B cell (primary cell): ENCODE measurements at places on chromosomes 7 and 10. TPM values are rescaled to one million over a fixed set of nuclear protein-coding genes. Genes with fewer than 3 reads are reported as not detected.

DNA sequence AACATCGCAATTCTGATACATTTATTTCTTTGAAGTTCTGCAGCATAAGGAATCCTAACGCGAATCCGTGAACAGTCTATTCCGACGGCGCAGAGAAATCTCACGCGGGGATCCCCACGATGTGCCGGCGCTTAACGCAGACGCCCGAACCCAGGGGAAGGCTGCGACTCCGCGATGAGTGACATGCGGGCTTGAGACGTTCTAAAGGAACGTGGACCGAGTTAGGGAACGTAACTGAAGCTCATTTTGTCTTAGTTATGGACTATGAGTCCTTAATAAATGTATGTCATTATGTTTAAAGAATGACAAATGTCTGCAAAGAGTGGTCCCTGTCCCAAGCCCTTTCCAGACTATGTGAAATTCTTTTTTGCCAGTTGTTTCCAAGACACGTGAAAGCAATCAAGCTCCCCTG lies 995 bp upstream of the PARD3 start:
- DNase-seq, result no peak
- no peak overlapping the region for H3K4me3 ChIP-seq
- H3K27me3 ChIP-seq, result peaks cover 10% of the 10 kb centered on the region
- H3K27ac ChIP-seq, result no peak overlapping the region
- H3K36me3 ChIP-seq, result no peaks in the 10 kb centered on the region

- no peak overlapping the region for H3K4me3 ChIP-seq
- no peaks in the 10 kb centered on the region for H3K4me1 ChIP-seq
- no peak for DNase-seq
- H3K27me3 ChIP-seq, result no peaks in the 10 kb centered on the region
- H3K27ac ChIP-seq, result no peak overlapping the region
Observed at GRCh38 chr10:125455431-125455830, 227.5 kb downstream of the TEX36 start.

CRTAC1 gene
- total RNA-seq, result not detected in 2 replicates

DNA sequence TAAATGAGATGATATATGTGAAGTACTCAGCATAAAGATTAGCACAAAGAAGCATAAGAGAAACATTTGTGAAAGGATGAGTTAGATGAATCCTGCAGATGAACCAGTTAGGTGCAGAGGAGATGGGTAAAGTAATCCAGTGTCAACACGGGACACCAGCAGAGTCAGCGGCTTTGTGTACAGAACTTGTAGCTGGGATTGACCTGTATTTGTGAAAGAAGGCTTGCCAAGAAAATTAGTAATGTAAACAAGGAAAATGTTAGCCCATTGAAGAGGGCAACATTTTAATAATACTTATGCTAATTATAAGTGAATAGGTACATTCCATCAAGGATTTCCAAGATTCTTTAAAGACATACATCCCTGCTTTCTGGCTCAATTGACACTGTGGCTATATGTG lies 255.7 kb downstream of the PTEN start:
- H3K4me3 ChIP-seq, result no peak overlapping the region
- H3K27ac ChIP-seq, result no peak overlapping the region

GRCh38 chr7:27191833-27192545 lies 7.0 kb upstream of the HOXA11 start:
- DNase-seq, result peak; percentile 37
- H3K27ac ChIP-seq, result no peak overlapping the region
- H3K36me3 ChIP-seq, result no peaks in the 10 kb centered on the region
- peaks cover 65% of the 10 kb centered on the region for H3K4me1 ChIP-seq

GRCh38 chr7:124071843-124072242 lies 39.0 kb upstream of the TMEM229A start:
- H3K27me3 ChIP-seq, result no peaks in the 10 kb centered on the region
- DNase-seq, result no peak
- no peak overlapping the region for H3K27ac ChIP-seq
- no peaks in the 10 kb centered on the region for H3K36me3 ChIP-seq
- no peak overlapping the region for H3K4me3 ChIP-seq
- H3K4me1 ChIP-seq, result no peaks in the 10 kb centered on the region

SPDYE9 gene
- total RNA-seq, result not detected in 2 replicates

ANKRD26 gene
- total RNA-seq, result 10.5 and 13.5 TPM in 2 replicates

VENTX gene
- total RNA-seq, result not detected in 2 replicates

DNA sequence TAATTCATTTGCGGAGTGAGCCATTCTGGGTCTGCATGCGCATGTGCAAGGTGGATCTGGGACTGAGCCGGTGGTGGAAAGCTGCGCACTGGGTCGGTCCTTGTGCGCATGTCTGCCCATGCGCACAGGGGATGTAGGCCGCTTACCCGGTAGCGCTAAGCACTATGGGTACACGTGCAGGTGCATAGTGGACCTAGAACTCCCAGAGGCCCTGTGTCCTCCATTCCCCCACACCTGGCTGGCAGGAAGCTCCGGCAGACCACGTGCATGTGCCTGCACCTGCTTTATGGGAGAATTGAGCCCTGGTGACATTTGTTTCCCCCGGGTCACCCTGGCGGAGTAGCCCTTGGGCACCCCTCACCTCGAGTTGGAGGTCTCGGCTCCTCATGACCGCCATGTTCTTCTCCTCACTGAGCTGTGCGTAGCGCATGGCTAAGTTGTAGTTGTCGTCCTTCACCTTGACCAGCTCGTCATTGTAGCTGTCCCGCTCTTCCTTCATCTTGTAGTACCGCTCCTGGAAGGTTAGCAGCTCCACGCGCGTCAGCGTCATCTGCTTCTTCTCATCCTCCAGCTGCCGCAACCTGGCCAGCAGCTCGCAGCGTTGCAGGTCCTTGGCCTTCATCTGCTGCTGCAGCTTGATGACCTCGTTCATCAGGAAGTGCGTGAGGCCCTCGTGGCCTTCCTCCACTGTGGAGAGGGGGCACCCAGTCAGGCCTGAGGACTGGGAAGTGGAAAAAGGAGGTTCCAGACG lies 99.6 kb downstream of the CARD11 start:
- no peak for DNase-seq
- no peak overlapping the region for H3K27ac ChIP-seq
- H3K4me1 ChIP-seq, result peaks cover 6% of the 10 kb centered on the region
- H3K36me3 ChIP-seq, result peaks cover 85% of the 10 kb centered on the region
- no peak overlapping the region for H3K4me3 ChIP-seq

DNA sequence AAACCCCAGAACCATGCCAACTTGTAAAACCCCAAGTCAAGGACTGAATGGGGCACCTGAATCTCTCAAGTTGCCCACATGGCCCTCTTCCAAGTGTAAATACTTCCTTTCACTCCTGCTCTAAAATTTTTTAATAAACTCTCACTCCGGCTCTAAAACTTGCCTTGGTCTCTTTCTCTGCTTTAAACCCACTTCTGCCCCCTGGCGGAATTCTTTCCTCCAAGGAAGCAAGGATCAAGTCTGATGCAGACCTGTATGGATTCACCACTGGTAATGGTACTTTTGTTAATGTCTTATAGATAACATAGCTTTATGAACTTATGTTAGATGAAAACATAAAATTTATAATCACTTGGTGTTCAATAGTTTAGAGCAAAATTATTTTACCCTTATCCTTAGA lies 33.8 kb downstream of the SLC16A9 start:
- no peak for DNase-seq
- no peak overlapping the region for H3K27ac ChIP-seq
- no peaks in the 10 kb centered on the region for H3K36me3 ChIP-seq
- peaks cover 35% of the 10 kb centered on the region for H3K4me1 ChIP-seq

GIMAP5 gene
- total RNA-seq, result 0.10 and 0.27 TPM in 2 replicates

ZP3 gene
- total RNA-seq, result 0.64 and 2.1 TPM in 2 replicates

DNA sequence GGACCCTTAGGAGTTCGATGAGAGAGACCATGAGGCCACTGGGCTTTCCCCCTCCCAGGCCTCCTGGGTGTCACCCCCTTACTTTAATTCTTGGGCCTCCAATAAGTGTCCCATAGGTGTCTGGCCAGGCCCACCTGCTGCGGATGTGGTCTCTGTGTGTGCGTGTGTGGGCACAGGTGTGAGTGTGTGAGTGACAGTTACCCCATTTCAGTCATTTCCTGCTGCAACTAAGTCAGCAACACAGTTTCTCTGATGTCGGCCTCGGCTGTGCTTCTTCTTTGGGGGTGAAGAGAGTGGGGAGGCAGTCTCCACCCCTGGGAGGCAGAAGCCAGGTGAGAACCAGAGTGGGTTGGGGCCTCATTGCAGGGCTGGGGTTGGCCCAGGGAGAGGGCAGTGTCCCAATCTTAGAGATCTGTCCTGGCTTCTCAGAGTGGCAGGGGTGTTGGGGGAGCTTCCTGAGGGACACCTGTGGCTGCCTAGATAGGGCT lies 1.5 kb downstream of the PVRIG start:
- peak overlapping the region; percentile 97 for H3K27ac ChIP-seq
- peaks cover 11% of the 10 kb centered on the region for H3K36me3 ChIP-seq
- H3K4me3 ChIP-seq, result peak overlapping the region; percentile 63
- DNase-seq, result peak; percentile 84
- no peaks in the 10 kb centered on the region for H3K27me3 ChIP-seq

DNA sequence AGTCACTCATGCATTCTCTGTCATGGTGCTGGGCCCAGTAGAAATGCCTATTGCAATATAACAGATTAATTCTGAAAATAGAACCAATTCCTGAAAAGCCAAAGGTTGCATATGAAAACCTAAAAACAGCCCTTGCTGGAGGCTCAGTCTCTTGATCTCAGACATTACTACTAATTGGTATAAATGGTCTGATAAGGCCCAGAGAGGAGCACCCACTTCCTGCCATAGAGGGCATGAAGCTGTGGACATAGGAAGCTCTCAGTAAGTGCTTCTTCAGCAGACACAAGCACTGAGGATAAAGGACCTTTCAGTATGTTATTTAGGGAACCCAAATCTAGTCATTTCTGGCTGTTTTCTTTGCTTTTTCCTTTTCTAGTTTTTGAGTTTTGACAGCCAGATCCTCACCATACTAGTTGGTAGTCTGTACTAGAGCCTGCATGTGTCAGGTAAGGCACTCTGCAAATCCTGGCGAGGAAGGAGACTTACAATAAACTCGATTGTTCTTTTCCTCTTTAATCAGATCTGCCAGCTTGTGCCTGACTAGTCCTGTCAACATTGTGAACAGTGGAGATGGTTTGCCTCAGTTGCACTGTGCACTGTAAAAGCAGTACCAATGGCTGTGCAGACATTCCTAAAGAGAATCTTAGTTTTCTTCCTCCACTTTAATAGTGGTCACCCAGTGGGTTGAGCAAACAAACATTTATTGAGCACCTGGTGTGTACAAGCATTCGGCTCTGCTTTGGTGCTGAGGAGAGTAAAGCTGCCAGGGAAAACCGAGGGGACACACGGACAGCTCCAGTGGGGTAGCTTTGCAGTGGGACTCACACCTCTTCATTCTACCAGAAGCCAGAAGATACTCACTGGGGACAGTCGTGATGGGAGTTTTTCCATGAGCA lies 140.9 kb downstream of the CHN2 start:
- no peak overlapping the region for H3K27ac ChIP-seq
- H3K36me3 ChIP-seq, result no peaks in the 10 kb centered on the region
- no peaks in the 10 kb centered on the region for H3K27me3 ChIP-seq

DNA sequence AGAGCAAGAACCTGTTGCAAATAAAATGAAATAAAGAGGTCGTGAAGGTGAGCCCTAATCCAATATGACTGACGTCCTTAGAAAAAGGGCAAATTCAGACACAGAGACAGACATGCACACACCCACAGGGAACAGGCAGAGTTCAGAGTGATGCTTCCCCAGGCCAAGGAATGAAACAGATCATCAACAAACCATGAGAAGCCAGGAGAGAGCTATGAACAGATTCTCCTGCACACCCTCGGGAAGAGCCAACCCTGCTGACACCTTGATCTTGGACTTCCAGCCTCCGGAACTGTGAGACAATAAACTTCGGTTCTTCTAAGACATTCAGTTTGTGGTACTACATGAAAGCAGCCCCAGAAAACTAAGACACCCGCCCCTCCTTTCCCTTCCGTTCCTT lies 290.4 kb upstream of the KLF6 start:
- H3K4me1 ChIP-seq, result peaks cover 9% of the 10 kb centered on the region
- no peak overlapping the region for H3K4me3 ChIP-seq
- DNase-seq, result no peak

GRCh38 chr7:24082826-24083225 lies 201.2 kb upstream of the NPY start:
- no peak for DNase-seq
- H3K27ac ChIP-seq, result no peak overlapping the region
- H3K27me3 ChIP-seq, result no peaks in the 10 kb centered on the region
- H3K36me3 ChIP-seq, result no peaks in the 10 kb centered on the region

- H3K4me1 ChIP-seq, result peaks cover 15% of the 10 kb centered on the region
- H3K36me3 ChIP-seq, result no peaks in the 10 kb centered on the region
- no peak overlapping the region for H3K4me3 ChIP-seq
- H3K27ac ChIP-seq, result no peak overlapping the region
- H3K27me3 ChIP-seq, result no peaks in the 10 kb centered on the region
Observed at GRCh38 chr10:101878869-101879268, 35.3 kb upstream of the KCNIP2 start.

GRCh38 chr7:76008156-76008687 lies 13.8 kb upstream of the TMEM120A start:
- no peaks in the 10 kb centered on the region for H3K27me3 ChIP-seq
- no peak for DNase-seq
- no peak overlapping the region for H3K4me3 ChIP-seq
- H3K27ac ChIP-seq, result no peak overlapping the region
- H3K4me1 ChIP-seq, result peaks cover 15% of the 10 kb centered on the region
- H3K36me3 ChIP-seq, result no peaks in the 10 kb centered on the region

DNA sequence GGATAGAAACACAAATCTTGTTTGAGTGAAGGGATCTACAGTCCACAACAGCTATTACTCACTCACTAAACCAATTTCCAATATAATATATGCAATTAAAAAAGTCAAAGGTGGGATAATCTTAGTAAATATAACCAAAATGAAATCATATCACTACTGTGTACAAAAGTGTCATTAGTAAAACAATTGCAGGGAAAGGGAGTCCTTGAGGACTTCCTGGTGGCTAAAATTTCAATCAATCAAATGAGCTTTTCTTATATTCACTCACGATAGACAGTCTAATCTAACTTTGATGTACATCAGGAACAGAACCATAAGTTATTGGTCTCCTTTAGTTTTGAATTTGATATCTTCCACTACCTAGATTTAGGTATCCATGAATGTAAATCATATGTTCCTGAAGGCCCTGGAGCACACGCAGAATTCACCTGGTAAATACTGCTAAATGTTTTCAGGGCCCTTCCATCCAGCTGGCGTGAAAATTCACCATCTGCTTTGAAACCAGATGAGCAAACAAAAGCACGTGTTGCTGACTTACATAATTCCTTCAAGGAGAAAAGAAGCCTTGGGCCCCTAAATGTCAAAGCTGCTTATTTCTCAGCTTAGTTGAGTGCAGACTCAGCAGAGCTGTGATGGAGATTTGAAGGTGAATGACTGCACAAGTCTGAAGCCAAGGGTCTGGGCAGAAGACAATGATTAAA lies 159.3 kb upstream of the TMEM196 start:
- DNase-seq, result no peak
- H3K4me1 ChIP-seq, result no peaks in the 10 kb centered on the region
- H3K27ac ChIP-seq, result no peak overlapping the region
- H3K4me3 ChIP-seq, result no peak overlapping the region
- H3K27me3 ChIP-seq, result no peaks in the 10 kb centered on the region

OGDHL gene
- total RNA-seq, result not detected in 2 replicates

HMX3 gene
- not detected in 2 replicates for total RNA-seq

GRCh38 chr7:20158684-20159083 lies 58.5 kb downstream of the MACC1 start:
- peak; percentile 42 for DNase-seq
- no peaks in the 10 kb centered on the region for H3K27me3 ChIP-seq

HOXA1 gene
- 0.37 and 0.87 TPM in 2 replicates for total RNA-seq
